Stimulated activated CD8-positive, alpha-beta memory T cell treated with anti-CD3 and anti-CD28 coated beads, Interleukin-15, amount 100 ng/mL, for 24 hours (primary cell): ENCODE measurements at places on chromosomes 6 and 20.

DNA sequence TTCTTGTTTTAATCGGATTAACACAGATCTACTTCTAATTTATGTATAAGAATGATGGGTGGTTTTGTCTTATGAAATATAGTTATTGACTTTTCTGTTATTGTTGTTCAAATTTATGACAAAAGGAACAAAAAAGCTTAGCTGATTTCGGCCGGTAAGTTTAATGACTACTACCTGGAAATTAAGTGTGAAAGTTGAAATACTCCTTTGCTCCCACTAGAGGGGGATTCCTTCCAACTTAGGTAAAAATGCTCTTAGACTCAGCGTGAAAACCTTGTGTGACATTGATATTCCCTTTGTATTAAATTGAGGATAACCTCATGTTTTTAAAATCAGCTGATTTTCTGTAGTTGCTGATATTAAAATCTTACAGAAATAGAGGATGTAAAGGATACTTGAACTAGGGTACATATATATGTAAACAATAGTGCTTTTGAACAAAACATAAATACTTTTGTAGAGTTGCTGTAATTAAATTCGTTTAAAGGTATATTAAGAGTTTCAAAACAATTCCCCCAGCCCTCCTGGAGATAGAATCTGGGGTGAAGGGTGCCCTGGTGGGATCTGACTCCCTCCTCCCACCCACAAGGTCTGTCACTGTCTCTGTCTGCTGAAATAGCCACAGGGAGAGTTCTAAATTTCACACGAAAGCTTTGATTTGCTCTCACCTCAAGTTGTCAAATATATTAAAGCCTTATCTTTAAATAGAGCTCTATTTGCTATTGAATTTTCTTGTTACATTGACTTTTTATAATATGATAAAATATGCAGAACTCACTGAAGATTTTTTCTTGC lies 257.5 kb downstream of the ARID1B start:
- no peak for DNase-seq

DNA sequence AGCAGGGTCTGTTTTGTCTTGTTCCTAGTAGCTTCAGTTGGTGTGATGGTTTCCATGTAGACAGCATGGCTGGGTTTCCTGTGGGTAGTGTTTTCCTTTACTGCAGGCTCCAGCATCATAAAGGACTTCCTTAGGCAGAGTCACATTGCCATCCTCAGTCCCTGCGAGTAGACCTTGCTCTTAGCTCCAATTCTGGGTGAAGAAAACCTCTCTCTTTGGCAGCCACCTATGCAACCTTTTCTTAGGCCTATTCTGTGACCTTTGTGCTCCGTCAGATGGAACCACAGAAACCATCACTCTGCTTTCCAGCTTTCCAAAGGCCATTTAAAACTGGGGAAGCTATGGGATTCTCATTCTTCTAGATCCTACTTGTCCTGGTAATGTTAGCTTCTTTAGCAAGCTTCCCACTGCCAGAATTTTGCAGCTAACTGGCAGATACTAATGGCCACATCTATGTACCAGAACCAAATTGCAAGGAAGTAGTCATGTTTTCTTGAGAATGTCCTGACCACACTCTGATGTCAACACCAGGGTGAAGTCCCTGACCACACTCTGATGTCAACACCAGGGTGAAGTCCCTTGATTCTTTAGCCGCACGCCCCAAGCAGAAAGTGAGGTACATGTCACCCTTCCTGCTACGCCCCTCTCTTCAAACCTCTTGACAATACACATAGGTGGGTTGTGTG lies 646.6 kb upstream of the HS3ST5 start:
- no peak for DNase-seq

- DNase-seq: no peak
Observed at GRCh38 chr6:16849280-16849987, 88.2 kb upstream of the ATXN1 start.

- no peak for DNase-seq
Observed at GRCh38 chr6:13166916-13167315, 161.4 kb downstream of the TBC1D7 start.

DNA sequence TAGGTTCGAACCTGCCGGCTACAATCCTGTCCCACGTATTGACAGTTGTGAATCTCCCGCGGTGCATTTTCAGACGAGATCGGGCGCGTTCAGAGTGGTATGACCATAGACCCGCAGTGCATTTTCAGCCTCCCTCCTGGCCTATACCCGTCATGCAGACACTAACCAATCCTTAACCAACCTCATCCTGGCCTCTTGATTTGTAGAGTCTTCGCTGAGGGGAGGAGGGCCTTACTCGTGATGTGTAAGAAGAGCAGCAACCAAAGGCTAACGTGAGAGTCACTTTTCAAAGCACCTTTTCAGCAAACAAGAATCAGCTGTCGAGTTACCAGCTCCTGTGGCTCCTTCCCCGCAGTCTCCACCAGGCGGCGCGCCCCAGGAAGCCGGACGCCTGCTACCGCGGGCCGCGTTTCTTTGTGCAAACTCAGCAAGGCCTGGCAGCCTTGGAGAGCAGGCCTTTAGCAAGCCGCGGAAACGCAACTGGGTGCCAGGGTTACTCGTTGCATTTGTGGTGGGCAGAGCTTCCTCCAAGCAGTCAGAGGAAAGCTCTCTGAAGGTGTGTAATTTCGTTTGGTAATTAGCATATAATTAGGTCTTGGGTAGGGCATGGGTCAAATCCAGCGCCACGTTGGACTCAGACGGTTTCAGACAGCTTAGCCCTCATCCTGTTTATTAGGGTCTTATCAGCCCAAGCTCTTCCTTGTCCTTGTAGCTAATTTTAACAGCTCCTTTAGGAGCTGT lies 139.8 kb downstream of the OR2B2 start:
- DNase-seq: peak; percentile 58

- no peak for DNase-seq
Observed at GRCh38 chr6:115796061-115796460, 264.6 kb downstream of the FRK start.

GRCh38 chr6:40444811-40445210 lies 142.4 kb downstream of the LRFN2 start:
- no peak for DNase-seq

DNA sequence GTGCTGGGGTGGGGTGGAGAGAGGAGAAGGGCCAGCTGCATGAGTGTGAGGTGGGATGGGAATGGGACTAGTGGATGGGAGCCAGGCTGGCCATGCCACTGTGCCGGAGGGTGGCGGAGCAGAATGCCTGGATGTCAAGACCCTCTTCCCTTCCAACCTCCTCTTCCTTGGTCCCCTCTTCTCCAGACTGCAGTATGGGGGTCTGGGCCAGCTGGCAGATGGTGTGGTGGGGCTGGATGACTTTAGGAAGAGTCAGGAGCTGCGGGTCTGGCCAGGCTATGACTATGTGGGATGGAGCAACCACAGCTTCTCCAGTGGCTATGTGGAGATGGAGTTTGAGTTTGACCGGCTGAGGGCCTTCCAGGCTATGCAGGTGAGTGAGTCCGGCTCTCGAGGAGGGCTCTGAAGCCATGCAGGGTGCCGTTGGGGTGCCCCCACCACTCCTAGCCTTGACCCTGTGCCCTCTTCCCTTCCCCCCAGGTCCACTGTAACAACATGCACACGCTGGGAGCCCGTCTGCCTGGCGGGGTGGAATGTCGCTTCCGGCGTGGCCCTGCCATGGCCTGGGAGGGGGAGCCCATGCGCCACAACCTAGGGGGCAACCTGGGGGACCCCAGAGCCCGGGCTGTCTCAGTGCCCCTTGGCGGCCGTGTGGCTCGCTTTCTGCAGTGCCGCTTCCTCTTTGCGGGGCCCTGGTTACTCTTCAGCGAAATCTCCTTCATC lies 7.7 kb downstream of the DDR1 start:
- no peak for DNase-seq

DNA sequence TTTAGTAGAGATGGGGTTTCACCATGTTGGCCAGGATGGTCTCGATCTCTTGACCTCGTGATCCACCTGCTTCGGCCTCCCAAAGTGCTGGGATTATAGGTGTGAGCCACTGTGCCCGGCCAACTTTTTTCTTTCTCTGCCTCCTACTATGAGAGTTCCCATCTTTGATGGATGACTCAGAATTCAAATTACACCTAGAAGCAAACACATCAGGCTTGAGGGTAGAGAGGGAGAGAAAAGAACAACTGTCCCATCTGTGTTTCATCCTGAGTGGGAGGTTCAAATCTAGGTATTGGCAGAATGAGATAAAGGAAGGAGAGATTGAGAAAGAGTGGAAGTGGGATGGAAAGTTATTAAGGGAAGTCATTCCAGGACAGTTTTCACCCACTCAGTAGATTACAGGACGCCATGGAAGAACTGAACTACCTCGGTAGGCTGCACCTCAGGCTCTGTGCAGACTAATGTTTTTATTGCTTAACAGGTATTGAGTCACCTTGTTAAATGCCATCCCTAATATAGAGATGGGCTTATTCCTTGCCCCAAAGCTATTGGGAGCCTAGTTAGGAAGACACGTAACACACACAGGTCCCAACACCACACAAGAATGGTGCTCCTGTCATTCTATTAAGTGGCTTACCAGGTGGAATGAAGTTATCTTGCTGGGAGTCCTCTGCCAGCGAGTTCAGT lies 275.7 kb downstream of the SOX4 start:
- no peak for DNase-seq

DNA sequence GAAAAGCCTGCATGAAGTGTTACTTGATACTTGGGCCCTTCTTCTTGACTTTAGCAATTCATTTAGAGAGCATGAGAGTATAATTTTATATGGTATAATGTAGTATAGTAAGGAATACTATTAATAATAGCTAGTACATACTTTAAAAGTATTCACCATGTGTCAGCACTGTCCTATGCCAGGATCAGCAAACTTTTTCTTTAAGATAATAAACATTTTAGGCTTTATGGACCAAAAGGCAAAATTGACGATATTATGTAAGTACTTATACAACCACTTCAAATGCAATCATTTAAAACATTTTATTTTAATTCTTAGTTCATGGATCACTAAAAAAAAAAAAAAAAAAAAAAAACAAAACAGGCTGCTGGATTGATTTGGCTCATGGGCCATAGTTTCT lies 163.9 kb downstream of the IBTK start:
- DNase-seq: no peak

DNA sequence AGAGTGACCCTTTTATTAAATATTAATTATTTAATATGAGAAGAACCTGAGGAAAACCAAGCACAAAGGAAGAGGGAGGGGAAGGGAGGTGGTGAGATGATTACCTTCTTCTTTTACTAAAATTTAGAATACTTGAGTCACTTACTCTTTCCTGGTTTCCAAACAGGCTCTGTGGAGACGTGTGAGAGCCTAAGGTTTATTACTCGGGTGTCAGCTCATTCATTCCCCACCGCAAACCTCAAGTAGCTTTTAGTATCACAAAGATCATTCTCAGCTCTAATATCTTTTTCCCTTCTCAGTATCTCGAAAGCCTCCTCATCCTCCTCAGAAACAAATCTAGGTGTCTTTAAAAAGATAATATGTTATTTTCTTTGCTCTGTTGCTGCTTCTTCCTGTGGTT lies 497.2 kb upstream of the JARID2 start:
- DNase-seq: no peak

DNA sequence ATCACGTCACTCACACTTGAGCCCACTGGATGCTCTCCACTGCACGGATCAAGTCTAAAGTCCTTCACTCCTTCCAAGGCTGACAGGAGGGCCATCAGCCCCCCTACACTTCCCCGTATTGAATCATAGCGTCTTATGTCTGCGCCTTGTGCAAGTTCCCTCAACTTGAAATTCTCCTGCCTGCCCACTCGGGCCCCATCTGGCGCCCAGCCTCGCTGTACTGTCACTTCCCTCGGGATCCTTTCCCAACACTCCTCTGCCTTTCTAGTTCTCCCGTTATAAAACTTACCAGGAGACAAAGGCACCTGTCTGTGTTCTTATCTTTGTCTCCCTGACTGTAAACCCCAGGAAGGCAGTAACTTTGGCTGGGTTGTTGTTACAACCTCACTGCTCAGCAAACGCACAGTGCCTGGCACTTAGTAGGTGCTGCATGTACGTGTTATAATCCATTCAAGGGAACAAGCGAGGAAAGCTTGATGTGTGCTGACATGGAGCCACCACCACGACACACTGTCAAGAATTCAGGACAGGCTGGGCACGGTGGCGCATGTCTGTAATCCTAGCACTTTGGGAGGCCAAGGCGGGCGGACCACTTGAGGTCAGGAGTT lies 33.8 kb upstream of the ZFAND3 start:
- DNase-seq: no peak

DNA sequence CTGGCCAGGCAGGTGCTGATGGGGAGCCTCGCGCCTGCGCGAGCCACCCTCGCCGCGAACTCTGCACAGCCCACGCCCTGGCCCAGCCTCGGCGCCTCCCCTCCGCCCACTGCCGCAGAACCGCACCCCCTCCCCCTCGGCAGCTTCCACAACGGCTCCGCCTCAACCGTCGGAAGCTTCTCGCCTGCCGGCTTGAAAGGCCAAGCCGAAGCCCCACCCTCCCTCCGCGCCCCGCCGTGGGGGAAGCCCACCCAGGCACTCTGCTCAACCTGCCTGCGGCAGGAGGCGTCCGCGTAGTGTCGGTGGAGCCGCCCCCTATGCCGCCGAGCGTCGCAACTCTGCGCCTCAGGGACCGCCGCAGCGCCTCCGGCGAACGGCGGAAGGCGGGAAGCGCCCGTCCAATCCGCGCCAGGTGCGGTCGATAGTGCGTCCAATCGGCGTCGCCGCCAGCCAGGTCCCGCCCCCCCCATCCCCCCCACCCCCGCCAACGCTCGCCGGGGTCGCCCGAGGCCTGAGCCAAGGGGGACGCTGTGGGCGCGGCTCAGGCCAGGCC lies at the start of gene SYCP2:
Gene SYCP2, minus strand, starts transcription at position 342 of the 553 bp plus-strand sequence. CDS start 11,224 bp downstream, outside the sequence.
- peak; percentile 29 for DNase-seq

GRCh38 chr6:108210556-108210955 lies 44.7 kb downstream of the NR2E1 start:
- no peak for DNase-seq

DNA sequence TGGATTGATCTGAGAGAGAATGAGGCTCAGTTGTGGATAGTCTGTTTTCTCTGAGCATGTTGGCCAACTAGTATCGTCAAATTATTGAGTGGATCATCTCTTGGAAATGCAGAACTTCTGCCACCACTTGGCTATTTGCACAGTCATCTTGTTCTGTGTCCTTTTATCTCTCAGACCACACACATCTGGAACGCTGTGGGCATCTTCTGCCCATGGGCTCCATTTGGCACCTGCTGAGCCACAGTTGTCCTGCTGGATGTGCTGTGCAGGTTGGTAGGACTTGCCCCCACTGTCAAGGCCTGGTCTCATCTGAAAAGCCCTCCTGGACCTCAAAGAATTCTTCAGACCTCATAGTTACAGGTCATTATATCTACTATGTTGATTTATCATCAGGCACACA lies 16.7 kb upstream of the C20orf144 start:
- DNase-seq: no peak

DNA sequence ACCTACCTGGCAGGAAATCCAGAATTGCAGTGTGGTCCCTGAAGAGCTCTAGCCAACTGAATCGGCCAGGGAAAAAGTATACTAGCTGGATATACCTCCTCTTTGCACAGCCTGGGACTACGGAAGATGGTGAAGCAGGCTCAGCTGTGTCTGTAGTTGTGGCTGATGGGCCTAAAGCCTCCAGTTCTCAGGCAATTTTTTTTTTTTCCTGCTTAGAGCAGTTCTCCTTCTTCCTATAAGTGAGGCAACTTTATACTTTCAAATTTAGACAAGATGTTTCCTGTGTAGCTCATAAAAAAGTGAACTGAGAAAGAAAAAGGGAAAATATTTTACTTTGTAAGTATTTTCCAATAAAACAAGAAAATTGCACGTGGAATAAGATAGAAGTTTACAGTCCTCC lies 172.9 kb downstream of the CARMIL1 start:
- DNase-seq: no peak

- DNase-seq: no peak
Observed at GRCh38 chr6:7703148-7703680, 22.7 kb upstream of the BMP6 start.
